ENCODE measurements at places on chromosomes 3 and 15.
A peak's percentile ranks its signal among the peaks of the same experiment; 100 is the strongest.

DNA sequence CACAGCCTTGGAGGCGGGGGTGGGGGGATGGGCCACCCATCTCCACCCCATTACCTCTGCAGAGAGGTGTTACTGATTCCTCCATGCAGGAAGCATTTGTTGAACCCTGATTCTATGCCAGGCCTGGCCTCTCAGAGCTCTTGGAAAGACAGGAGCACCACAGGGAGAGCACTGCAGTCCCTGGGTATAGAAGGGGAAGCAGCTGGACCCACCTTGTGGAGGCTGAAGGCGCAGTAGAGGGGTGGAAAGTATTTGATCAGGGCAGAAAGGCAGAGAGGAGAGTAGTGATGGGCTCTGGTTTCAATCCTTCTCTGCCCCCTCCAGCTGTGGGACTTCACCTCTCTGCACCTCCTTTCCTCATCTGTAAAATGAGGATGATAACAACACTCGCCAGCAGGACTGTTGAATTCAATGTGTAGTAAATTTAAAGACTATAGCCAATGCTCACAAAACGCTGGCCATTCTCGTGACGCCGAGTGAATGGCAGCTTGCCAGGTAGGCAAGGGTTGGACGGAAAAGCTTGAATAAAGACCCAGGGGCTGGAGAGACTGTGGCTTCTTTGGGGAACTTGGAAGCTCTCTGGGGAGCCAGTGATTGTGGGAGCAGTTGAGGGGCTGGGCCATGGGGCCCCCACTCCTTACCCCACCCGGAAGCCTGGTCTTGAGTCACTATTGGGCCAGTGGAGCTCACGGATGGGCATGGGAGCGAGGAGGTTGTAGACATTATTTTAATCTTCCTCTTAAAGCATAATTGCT lies 8.0 kb upstream of the CCDC33 start:
- DNase-seq: no peak

DNA sequence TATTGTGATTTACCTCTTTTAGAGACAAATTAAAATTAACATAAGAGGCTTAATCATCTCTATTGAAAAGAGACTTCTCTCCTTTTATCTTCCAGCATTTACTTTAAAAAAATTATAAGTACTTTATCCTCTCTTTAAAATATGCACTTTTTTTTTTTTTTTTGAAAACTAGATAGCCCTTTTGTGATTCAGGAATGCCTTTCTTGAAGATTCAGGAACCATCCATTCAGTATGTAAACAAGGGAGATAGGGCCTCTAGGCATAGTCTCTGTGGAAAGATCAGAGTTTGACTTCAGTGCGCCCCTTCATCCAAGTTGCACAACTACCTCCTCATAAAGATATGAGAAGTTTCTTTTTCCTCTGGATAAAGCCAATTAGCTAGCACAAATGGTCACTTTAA lies 1163.7 kb downstream of the SI start:
- DNase-seq: no peak

DNA sequence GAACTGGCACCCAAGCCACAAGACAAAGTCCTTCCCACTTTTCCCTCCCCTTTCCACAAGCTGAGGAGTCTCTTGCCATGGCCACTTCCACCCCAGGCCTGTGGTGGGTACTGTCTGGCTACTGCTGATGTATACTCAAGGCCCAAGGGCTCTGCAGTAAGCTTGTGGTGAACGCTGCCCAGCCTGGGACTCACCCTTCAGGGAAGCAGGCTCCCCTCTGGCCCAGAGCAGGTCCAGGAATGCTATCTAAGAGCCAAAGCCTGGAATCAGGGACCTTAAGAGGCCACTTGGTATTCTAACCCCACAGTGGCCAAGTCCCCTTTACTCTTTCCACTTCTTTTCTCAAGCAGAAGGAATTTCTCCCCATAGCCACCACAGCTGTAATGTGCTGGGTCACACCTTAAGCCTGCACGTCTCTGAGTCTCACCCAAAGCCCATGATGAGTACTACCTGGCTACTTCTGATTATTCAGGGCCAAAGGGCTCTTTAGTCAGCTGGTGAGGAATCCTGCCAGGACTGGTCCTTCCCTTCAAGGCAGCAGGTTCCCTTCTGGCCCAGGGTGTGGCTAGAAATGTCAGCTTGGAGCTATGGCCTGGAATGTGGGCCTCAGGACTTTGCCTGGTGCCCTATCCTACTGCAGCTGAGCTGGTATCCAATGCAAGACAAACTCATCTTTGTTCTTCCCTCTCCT lies 4.0 kb downstream of the PATL2 start:
- DNase-seq: no peak

GRCh38 chr15:49315391-49315823 lies 107.6 kb upstream of the FGF7 start:
- no peak for DNase-seq

- no peak for DNase-seq
These were observed 26.0 kb upstream of the TRIM71 start for GRCh38 chr3:32791833-32792232.

GRCh38 chr3:178512647-178513046 lies 23.6 kb upstream of the KCNMB2 start:
- no peak for DNase-seq

- DNase-seq: no peak
These were observed 119.4 kb downstream of the LIPC start for GRCh38 chr15:58551084-58551763.

DNA sequence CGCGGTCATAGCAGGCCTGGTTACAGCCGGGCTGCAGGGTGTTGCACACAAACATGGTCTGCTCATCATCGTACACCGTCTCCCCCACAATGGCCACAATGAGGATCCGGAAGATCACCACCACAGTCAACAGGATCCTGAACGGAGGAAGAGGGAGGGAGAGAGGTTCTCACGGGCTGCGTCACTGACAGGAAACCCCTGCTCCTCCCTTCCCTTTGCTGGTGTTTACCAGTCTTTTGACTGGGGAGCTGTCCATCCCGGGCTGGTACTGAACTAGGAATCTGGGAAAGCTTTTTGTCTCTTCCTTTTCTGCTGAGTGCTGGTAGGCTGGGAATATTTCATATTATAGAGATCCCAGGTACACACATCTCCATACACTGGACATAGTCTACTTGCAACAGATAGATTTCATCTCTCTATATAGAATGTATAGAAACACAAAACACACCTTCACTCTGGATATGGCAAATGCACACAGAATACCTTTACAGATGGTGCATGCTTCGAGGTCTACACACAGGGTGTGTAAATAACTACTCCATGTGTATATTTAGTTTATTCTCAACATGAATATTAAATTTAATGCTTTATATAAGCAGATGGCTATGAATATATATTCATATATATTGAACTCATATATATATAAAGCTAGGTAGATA lies 1.4 kb downstream of the GJD2 start:
- no peak for DNase-seq

DNA sequence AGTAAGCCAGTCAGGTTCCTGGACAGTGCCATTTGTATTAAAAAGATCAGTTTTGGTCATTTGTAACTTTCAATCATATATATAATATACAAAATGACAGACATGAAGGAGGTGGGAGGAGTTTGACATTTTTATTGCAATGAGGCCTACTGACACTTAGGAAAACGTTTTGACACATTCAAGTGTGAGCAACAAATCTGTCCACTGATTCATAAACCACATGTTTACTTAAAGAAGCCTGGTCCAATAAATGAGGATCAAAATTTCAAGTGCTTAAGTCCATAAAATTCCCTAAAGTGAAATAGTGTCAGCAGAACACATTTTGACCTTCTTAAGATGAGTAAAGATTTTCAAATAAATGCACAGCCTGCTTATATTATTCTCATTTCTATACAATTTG lies 137.3 kb downstream of the MECOM start:
- no peak for DNase-seq

GRCh38 chr3:184688251-184688881 lies 23.5 kb downstream of the MAGEF1 start:
- no peak for DNase-seq

- DNase-seq: no peak
These were observed 149.0 kb upstream of the UBE3A start for GRCh38 chr15:25587616-25588340.

DNA sequence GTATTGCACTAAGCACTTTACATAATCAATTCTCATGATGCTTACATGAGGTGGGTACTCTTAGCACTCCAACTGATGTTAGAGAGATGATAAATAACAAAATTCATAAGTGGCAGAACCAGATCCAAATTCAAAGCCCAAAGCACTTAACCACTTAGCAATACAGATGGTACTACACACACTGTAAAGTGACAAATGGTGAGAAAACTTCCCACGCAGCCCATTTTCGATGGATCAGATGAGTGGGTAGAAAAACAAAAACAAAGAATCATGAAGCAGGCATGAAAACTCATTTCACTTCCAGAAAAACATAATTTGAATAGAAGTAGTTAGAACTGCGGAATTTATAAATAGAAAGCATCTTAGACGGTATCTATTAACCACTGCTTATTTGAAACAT lies 66.2 kb downstream of the FRMD4B start:
- DNase-seq: no peak

GRCh38 chr3:119700269-119700919 lies 2.4 kb upstream of the CFAP91 start:
- no peak for DNase-seq

DNA sequence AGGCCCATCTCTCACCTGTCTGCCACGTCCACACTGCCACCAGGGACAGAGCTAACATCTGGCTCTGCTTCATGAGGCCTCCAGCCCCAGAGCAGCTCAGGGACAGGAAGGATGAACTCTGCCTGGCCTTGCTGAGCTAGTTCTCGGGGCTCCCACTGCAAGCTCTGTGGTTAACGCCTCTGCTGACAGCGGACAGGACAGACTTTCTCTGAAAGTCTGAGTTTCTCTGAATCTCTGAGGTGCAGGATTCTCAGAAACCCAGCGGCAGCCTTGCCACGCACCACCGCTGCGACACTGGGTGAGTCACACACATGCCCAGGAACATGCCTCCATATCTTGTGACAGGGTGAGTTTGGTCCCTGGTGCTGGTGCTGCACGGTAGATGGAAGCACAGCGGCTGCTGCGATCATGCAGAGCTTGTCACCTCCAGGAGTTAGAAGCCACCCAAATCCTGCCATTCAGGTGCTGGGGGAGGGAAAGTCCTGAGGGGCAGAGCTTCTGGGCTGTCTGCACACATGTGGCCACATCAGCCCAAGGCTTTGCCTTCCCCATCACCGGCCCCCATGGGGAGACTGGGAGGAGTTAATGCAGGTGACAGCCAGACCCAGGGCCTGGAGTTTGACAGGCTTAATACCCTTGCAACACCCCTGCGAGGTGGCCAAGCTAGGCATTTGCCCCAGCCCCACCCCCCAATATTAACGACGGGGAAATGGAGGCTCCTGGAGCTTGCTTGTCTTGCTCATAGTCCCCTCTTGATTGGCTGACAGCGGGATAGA lies 267.0 kb downstream of the PLCL2 start:
- DNase-seq: peak; percentile 1

DNA sequence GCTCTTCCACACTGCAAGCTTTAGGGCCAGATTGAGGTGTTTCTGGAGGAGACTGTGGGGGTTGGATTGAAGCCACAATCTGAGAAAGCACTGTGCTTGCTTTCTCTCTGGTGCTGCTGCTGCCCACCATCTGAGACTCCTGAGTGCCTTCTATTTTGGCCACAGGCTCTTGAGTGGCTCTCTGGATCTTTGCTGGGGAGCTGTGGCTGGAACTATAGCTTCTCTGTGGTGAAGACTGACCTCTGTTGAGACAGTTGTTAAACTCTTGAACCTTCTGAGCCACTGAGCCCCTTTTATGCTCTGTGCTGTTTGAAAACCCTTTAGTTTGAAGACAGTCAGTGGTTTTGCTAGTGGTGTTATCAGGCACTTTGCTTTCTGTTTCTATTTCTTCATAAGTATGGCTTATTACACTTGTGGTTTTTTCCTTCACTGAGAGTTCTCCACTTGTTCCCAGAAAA lies 108.7 kb upstream of the TSPAN3 start:
- DNase-seq: no peak

- no peak for DNase-seq
These were observed 346.1 kb downstream of the EPHB1 start for GRCh38 chr3:135141160-135141559.

GRCh38 chr3:167839460-167840134 lies 104.1 kb downstream of the SERPINI1 start:
- no peak for DNase-seq

- DNase-seq: no peak
These were observed 36.7 kb downstream of the DAZL start for GRCh38 chr3:16568532-16568931.

DNA sequence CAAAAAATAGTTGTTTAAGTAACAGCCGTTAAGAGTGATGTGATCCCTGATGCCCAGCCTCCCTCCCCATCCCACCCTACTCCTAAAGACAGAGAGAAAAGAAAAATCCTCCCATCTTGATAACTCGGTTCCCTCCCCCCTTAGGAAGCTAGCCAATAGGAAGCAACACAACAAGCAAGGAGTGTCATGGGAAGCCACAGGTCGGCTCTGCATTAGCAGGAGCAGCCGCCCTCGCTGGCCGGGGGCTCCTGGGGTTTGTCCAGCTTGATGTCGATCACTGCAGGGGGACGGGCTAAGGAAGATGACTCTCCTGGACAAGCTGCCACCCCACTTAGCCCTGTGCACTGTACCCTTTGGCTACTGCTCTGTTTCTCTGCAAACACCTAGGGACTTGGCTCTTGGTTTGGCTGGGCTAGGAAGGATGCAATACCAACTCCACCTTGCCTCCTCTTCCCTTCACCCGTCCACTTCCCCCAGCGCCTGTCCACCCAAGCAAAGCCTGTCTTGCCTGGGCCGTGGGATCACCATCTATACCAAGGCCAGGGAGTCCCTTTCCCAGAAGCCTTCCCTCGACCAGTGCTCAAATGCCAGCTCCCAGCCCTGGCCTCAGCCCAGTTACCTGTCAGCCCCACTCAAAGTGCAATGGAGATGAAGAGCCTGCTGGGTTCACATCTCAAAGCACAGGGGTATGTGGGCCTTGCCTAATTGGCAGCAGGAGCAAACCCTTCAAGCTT lies 23.1 kb downstream of the SRPRB start:
- DNase-seq: no peak

GRCh38 chr3:122247087-122247824 lies 63.8 kb downstream of the CASR start:
- no peak for DNase-seq

DNA sequence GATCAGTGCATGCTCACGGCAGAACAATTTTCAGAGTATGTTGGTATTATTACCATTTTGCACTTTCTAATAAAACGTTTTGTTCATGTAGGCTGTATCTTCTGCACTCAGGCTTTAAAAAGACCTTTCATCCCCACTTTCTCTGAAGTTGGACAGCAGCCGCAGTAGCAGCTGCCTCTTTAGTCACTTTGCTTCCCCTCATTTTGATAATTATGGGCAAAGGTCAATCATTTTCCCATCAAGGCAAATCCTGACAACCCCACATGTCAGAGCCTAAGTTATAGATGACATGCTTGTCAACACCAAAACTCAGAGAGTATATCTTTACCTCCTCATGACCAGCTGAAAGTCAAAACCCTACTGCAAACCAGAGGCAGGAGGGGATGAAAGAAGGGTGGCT lies 99.7 kb downstream of the ROBO2 start:
- no peak for DNase-seq

GRCh38 chr3:149947231-149947630 lies 23.5 kb downstream of the PFN2 start:
- no peak for DNase-seq

- no peak for DNase-seq
These were observed 28.6 kb upstream of the GOLIM4 start for GRCh38 chr3:168124291-168124690.

GRCh38 chr15:76105391-76105790 lies 45.6 kb downstream of the TMEM266 start:
- no peak for DNase-seq

Measured in esophagus squamous epithelium (tissue), 5 donors.